Bronchial epithelial cell (primary cell): ENCODE measurements at places on chromosomes 2 and 18. TPM values are rescaled to one million over a fixed set of nuclear protein-coding genes. Genes with fewer than 3 reads are reported as not detected.
A peak's percentile ranks its signal among the peaks of the same experiment; 100 is the strongest.

GPR55 gene
- total RNA-seq: not detected in 2 replicates

TMEFF2 gene
- not detected in 2 replicates for total RNA-seq

TMEM87B gene
- 31.4 and 37.1 TPM in 2 replicates for total RNA-seq

ST8SIA5 gene
- 0.13 TPM in 1 of 2 replicates, not detected in the other for total RNA-seq

SERPINB11 gene
- total RNA-seq: 1.6 and 9.5 TPM in 2 replicates

GRCh38 chr18:3458952-3459853 lies 9.2 kb downstream of the TGIF1 start:
- peak; percentile 87 for DNase-seq

DNA sequence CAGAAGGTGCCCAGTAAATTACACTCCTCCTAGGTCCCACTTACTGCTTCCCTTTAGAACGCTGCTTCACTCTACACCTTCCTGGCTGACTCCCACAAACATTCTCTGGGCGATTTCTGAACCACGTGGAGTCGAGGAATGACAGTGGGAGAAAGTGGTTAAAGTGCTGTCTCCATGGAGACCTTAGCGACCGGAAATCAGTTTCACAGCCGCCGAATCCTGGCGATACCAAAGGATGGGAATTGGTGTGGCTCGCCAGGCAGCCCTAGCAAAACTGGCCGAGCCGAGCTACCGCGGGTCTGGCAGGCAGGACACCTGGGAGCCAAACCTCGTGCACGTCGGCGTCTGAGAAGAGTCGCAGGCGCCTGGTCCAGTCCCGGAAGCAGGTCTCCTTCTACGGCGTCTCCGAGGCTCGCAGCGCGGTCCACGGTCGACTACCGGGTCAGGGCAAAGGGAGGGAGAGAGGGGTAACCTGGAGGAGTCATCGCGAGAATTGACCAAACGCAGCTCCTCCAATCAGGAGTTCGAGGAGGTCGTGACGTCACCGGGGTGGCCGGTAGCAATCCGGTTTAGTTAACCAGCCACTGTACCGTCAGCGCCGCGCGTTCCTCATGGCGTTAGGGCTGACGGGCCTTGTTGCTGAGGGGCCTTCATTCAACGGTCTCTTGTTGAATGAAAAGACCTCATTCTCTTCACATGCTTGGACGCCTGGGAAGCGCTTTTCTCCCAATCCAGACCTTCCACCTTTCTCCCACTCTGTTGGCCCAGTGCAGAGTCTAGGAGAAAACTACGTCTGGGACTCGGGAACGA lies at the start of gene THADA:
TSS of gene THADA (minus strand) at position 436 of the 810 bp plus-strand sequence. CDS start 3,646 bp downstream, outside the sequence.
- DNase-seq: peak; percentile 97

- peak; percentile 15 for DNase-seq
These were observed 193.3 kb upstream of the AGAP1 start for GRCh38 chr2:235300368-235301201.

- no peak for DNase-seq
These were observed 204.7 kb upstream of the TANK start for GRCh38 chr2:160955578-160955977.

GRCh38 chr2:86305195-86305914 lies 32.1 kb downstream of the REEP1 start:
- DNase-seq: no peak

DNA sequence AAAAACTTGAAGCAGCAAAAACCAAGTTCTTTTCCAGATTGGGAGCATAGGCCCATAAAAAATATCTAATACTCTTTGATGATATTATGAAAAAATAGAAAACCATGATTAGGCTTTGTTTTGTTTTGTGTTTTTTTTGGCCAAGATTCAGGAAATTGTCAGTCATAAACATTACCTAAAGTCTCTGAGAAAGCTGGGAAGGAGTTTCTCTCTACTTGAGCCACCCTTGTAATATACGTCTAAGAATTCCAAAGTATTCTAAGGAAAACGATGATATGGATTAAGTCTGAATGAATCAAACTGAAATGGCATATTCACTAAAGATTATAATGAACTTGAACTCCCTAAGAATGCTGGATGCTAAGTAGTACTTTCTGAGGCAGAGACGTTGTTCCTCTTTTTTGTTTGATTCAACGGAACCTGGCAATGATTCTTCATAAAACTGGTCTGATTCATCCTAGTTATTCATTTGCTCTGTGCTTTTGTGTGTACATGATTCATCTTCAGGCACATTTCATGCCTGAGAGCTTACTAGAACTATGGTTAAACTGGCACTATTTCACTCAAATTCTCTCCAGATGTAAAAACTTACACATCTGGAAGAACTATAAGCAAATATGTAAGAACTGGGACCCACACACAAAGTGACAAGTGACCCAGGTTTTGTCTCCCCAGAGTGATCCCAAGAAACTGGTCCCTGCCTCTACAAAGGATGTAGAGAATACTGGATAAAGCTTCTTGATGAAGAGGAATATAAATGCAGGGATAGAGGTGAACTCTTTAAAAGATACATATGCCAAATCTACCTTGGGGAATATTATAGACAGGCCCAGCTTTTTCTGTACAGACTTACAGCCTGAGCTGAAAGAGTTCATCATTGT lies 159.7 kb downstream of the DOCK10 start:
- peak; percentile 95 for DNase-seq

GRCh38 chr2:33485051-33485450 lies 8.6 kb downstream of the RASGRP3 start:
- no peak for DNase-seq

- no peak for DNase-seq
These were observed 112.6 kb upstream of the MC4R start for GRCh38 chr18:60485201-60485600.

DNA sequence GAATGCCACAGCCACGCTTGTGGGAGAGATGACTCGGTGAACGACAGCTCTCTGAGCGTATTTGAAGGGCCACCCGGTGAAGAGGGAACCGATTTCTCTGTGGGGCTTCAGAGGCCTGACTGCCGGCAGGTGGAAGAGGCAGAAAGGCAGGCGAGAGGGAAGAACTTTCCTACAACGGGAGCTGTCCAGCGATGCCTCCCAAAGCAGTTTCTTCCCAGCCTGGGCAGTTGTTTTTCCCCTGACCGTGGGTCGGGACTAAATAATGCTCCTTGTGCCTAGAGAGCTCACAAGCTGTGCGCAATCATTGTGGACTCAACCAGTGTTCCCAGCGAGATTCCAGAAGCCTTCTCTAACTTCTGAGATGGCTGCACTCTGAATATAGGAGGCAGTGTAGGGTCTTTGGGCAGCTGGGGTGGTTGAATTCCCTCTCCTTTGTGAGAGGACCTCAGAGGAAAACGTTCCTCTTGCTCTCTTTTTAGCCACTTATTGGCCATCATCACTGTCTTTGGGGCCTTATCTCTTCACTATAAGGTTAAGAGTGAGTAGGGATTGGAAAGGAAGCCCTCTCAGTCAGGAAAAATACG lies 710 bp downstream of the SEC11C start:
- DNase-seq: peak; percentile 38
